ENCODE measurements at places on chromosomes 16 and 17.
A peak's percentile ranks its signal among the peaks of the same experiment; 100 is the strongest.

- no peak for DNase-seq
These were observed 131.5 kb upstream of the ANKFN1 start for GRCh38 chr17:56021681-56022190.

DNA sequence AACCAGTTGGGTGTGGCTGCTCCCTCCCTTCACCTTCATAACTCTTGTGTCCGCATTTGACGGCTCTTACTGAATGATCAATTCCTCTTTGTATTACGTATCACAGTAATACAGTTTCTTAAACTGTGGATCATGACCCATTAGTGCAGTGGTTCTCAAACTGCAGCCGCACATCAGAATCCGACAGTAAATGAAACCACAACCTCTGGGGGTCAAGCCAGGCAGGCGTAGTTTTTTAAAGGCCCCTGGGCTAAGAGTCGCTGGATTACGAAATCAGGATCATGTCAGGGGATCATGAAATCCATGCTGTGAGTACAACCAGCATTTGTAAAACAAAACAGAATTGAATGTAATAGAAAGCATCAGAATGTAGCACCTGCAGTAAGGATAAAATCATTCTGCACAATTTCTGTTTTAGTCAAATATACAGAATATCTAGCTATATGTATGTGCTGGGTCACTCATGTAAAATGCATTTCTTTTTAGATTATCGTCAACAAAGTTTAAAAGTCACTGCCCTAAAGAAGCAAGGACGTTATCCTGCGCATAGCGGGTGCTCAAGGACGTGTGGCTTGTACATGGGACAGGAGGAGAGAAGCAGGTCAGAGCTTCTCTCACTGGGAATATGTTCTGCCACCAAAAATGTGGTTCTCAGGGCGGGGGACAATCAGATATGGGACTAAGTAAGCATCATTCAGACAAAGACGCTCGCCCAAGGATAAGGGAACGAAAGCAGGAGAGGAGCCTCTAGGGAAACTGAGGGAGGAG lies 113.1 kb downstream of the ZFHX3 start:
- no peak for DNase-seq

- no peak for DNase-seq
These were observed 68.5 kb upstream of the PLCG2 start for GRCh38 chr16:81710596-81710995.

- DNase-seq, result no peak
These were observed 112.2 kb downstream of the ZNF18 start for GRCh38 chr17:11885051-11885450.

- peak; percentile 80 for DNase-seq
These were observed 55.3 kb downstream of the WDR45B start for GRCh38 chr17:82592767-82593589.

- DNase-seq, result peak; percentile 81
These were observed 33.2 kb upstream of the PLCG2 start for GRCh38 chr16:81745704-81746558.

DNA sequence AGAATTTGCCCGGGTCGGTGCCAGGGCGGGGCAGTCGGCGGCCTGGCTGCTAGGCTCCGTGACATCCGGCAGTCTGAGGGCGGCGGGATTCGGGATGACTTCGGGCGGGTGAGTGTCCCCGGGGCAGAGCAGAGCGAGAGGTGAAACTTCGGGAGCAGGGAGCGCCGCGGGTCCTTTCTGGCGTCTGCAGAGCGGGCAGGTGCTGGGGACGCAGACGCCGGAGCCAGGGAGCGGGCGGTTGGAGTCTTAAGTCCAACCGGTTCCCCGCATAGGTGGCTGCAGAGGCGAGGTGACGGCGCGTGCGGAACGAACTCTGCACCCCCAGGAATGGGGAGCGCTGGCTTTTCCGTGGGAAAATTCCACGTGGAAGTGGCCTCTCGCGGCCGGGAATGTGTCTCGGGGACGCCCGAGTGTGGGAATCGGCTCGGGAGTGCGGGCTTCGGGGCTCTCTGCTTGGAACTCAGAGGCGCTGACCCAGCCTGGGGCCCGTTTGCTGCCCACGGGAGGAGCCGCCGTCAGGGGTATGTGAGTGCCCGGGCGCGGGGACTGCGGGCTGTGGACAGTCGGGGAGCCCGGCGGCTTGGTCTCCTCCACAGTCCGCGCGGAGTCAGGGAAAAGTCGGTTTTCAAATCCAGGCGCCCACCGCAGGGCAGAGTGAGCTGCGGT lies at the start of gene B4GALNT2:
B4GALNT2 (plus strand) TSS at position 71 of the 666 bp plus-strand sequence; CDS start at position 95, 24 bp downstream.
- peak; percentile 9 for DNase-seq

GRCh38 chr16:23365602-23366240 lies 63.6 kb downstream of the SCNN1B start:
- DNase-seq, result no peak

- DNase-seq, result no peak
These were observed 311.1 kb downstream of the XYLT1 start for GRCh38 chr16:17159617-17160016.

GRCh38 chr17:47732399-47733046 lies 513 bp upstream of the TBX21 start:
- DNase-seq, result no peak

- peak; percentile 33 for DNase-seq
These were observed 62.2 kb downstream of the UTP18 start for GRCh38 chr17:51322390-51323029.

- no peak for DNase-seq
These were observed 11.8 kb downstream of the UTS2R start for GRCh38 chr17:82383411-82383810.

GRCh38 chr17:82922646-82923045 lies 82.8 kb upstream of the ZNF750 start:
- no peak for DNase-seq

GRCh38 chr16:2142942-2143877 lies 5.2 kb upstream of the RAB26 start:
- no peak for DNase-seq

- no peak for DNase-seq
These were observed 2.7 kb downstream of the TNFAIP1 start for GRCh38 chr17:28338056-28338768.

GRCh38 chr17:17944242-17944641 lies 28.0 kb downstream of the TOM1L2 start:
- DNase-seq, result no peak

- no peak for DNase-seq
These were observed 13.1 kb downstream of the DNAI2 start for GRCh38 chr17:74287031-74287602.

- DNase-seq, result peak; percentile 75
These were observed 93.8 kb upstream of the PLEKHM1 start for GRCh38 chr17:45584092-45585036.

- DNase-seq, result no peak
These were observed 26.7 kb downstream of the TBX4 start for GRCh38 chr17:61478790-61479492.

DNA sequence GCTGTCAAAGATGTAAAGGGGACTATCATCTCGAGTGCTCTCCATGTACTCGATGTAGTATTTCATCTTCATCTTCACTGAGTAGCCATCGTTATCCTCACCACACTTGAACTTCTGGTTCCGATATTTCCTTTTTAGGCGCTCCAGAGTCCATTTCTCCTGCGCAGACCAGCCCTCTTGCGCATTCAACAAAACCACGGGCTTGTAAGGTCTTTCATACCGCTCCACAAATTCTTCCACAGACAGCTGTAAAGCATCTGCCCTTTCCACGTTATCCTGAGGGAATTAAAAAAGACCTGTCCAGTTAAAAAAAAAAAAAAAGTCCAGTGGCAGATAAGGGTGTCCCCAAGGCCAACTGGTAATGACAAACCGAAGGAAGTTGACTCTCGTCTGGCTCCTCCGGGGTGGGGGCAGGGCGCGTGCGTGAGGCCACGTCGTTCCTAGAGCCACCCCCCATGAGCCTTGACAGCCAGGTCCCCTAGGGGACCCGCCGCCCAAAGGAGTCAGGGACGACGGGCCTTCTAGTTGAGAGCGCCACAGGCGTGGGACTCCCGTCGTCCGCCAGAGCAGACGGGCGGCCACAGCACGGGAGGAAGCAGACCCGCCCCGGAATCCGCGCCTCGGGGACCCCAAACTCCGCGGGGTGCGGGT lies 701 bp downstream of the JMJD6 start:
- DNase-seq, result peak; percentile 75

GRCh38 chr16:67723151-67723910 lies 4.2 kb upstream of the GFOD2 start:
- no peak for DNase-seq

GRCh38 chr16:87939562-87940423 lies 3.5 kb upstream of the CA5A start:
- DNase-seq, result no peak

GRCh38 chr17:427327-427726 lies 74.7 kb upstream of the RPH3AL start:
- no peak for DNase-seq

GRCh38 chr17:44061446-44061845 lies 5.0 kb downstream of the LSM12 start:
- DNase-seq, result no peak

Data from activated CD4-positive, alpha-beta T cell treated with anti-CD3 and anti-CD28 coated beads, Interleukin-2, amount 10 ng/mL, durations not matched to agents 7 days and 5 days (primary cell).